ENCODE measurements at places on chromosomes 7 and 10.

DNA sequence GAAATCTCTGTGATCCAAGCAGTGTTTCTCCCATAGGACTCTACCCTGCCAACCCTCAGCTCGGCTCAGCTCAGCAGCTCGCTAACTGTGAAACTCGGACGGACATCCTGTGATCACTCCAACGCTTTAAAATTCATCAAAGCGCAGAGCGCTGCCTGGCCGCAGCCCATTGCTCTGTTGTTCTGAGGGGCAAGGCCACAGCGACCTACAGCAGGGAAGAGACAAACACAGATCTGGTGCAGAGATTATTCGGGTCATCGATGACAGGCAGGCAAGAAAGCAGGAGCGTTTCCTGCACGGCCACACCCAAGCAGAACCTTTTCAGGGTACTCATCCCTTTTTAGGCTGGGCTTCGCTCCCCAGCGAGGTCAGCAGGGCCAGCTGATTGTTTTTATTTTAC is 72.1 kb downstream of the INSIG1 start:
- DNase-seq, result no peak

GRCh38 chr10:112375721-112376395 is 1.9 kb downstream of the ACSL5 start:
- DNase-seq, result no peak

- DNase-seq, result no peak
Measured at GRCh38 chr10:89241486-89242344, 9.9 kb downstream of the LIPA start.

DNA sequence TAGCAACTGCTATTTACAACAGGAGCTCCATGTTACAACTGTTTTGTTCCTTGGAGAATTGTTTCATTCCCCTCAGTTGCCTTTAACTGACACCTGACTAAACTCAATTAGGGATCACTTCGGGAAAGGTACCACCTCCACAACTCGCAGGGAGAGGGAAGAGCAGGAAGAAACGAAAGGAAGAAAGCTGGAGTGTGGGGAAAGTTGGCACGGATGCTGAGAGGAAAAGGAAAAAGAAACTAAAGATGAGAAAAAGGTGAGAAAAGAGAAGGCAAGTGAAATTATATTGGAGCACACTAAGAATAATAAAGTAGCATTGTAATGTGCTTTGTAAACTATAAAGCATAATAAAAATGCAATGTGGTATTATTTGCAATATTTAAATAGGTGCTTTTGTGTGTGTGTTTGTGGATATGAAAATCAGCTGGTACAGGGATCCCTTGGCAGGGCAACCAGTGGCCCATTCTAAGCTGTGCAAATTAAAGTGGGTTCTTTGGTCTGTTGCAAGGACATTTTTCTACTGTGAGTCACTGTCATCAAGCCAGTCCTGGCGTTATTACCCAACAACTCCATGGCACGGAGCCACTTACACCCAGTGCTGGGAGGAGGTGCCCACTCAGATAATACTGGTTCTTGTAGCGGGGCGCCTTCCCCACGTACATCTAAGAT is 45.9 kb downstream of the HIPK2 start:
- no peak for DNase-seq

DNA sequence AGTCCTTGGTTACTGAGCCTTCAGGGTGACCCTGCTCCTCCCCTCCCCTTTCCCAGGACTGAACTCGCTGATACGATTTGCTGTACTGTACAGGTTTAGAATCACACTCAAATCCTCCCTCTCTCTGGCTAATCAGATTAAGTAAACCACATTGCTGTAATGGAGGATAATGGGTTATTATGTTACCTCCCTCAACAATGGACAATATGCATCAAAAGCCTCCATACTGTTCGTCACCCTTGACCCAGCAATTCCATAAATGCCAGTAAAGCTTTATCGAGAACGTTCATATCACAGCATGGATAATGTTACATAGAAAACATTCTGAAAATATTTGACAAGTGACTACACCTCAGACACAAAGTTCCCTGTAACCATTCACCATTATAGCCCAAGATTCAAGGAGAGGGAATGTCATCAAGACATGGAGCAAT is 61.7 kb downstream of the FAM107B start:
- DNase-seq, result no peak

GRCh38 chr10:17562614-17563013 is 54.6 kb downstream of the HACD1 start:
- DNase-seq, result peak; percentile 6

GRCh38 chr10:51862149-51862548 is 162.8 kb upstream of the CSTF2T start:
- DNase-seq, result no peak

DNA sequence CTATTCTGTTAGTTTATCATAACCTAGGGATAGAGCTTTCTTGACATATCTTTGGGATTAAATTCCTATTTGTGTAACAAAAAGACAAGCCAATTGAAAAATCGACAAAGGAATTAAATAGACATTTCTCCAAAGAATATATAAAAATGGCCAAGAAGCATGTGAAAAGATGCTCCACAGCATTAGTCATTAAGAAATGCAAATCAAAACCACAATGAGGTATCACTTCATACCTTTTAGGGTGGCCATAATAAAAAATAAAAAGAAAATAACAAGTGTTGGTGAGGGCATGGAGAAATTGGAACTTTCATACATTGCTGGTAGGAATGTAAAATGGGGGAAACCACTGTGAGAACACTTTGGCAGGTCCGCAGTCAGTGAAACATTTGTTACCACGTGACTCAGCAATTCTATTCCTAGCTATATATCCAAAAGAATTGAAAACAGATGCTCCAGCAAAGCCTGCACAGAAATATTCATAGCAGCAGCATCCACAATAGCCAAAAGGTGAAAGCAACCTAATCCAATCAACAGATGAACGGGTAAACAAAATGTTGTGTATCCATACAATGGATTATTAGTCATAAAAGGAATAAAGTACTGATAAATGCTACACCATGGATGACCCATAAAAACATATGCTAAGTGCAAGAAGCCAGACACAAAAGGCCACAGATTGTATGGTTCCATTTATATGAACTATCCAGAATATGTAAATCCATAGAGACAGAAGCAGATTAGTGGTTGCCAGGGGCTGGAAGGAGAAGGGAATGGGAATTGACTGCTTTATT is 20.5 kb downstream of the SPAG6 start:
- no peak for DNase-seq

All from right kidney (tissue), 9 donors.